ENCODE measurements at places on chromosomes 13 and 19. TPM values are rescaled to one million over a fixed set of nuclear protein-coding genes. Genes with fewer than 3 reads are reported as not detected.

SOHLH2 gene
- 0.07 TPM for total RNA-seq

DCAF15 gene
- total RNA-seq = 22.8 TPM

OR10H1 gene
- 0.21 TPM for total RNA-seq

IGLON5 gene
- not detected for total RNA-seq

CEACAM3 gene
- total RNA-seq = not detected

CYP4F3 gene
- 1.9 TPM for total RNA-seq

NTF4 gene
- 5.6 TPM for total RNA-seq

Measured in airway epithelial cell (primary cell).